Retinal pigment epithelial cell (primary cell): ENCODE measurements at places on chromosomes 4 and X.
A peak's percentile ranks its signal among the peaks of the same experiment; 100 is the strongest.

- no peak for DNase-seq
Observed at GRCh38 chrX:4550018-4550417, 836.6 kb upstream of the PRKX start.

- DNase-seq: no peak
Observed at GRCh38 chr4:16027114-16027513, 56.7 kb downstream of the PROM1 start.

- DNase-seq: no peak
Observed at GRCh38 chr4:128663325-128663724, 146.2 kb upstream of the JADE1 start.

DNA sequence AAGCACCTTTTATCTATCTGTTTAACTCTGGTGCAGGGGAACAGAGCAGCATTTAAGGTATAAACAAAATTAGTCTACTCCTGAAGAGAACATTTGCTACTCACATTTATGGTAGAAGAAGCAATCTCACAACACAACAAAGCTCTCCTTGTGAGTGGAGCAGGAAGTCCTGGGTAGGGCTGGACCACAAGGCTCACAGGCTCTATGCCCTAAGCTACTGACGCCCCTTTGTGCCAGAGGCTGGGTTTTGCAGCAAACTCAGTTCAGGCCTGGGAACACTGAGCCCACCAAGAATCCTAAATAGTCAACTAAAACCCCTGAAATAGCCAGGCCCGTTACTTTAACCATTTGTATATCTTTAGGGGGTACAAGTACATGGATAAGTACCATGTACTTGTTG lies 4.7 kb upstream of the ZXDB start:
- DNase-seq: no peak

GRCh38 chr4:54588404-54588803 lies 69.4 kb upstream of the KIT start:
- DNase-seq: peak; percentile 59

GRCh38 chr4:175560604-175561003 lies 251.5 kb downstream of the GPM6A start:
- DNase-seq: peak; percentile 20

- no peak for DNase-seq
Observed at GRCh38 chr4:163568843-163569242, 74.4 kb downstream of the TMA16 start.

- no peak for DNase-seq
Observed at GRCh38 chr4:73407227-73407673, 3.2 kb downstream of the ALB start.

GRCh38 chr4:94621491-94622080 lies 136.2 kb upstream of the BMPR1B start:
- DNase-seq: no peak

DNA sequence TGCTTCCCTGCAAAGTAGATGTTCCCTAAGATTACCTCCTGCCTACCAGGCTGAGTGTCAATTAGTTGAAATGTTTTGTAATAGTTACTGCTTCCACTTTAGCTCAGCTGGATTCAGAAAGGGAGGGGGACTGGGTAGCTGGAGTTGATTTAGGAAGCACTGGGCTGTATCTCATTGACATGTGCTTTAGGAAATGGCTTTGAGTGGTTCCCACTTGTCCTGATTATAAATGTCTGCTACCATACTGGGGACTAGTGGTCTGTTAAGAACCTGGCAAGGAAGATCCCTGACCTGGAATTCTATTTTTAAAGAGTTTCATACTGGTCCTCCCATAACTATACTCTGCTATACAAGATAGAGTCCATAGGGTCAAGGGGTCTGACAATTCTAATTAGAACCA lies 363.9 kb upstream of the PPP1R2C start:
- DNase-seq: no peak

DNA sequence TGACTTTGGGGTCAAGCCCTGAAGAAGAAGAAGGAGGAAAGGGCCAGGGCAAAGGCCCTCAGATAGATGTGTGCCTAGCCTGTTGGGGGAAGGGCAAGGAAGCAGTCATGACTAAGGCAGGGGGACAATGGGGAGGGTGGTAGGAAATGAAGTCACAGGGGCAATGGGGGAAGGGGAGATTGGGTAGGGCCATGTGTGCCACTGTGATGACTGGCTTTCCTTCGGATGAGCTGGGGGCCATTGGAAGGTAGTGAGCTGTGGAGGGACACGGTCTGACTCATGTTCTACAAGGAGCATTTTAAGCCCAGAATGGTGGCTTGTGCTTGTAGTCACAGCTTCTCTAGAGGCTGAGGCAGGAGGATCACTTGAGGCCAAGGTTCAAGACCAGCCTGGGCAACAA lies 642.0 kb downstream of the MID1IP1 start:
- no peak for DNase-seq

GRCh38 chrX:136689436-136689835 lies 41.5 kb downstream of the CD40LG start:
- peak; percentile 28 for DNase-seq

DNA sequence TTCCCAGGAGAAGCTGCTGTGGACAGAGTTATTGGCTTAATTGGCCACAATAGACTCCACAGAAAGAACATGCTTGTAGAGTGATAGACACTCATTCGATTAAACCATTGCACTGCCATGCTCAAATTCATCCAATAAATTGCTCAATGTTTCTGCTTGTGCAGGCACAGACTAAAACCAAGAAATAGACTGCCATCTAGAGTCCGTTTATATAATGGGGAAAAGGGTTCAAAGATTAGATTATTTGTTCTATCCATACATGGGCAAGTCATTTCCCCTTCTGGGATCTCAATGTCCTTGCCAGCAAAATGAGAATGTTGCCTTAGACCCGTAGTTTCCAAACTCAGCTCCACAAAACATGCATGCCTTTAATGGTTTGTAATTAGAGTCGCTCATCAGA lies 8.7 kb downstream of the SMIM10 start:
- no peak for DNase-seq

- DNase-seq: no peak
Observed at GRCh38 chrX:47687263-47687662, 28.3 kb upstream of the UXT start.

DNA sequence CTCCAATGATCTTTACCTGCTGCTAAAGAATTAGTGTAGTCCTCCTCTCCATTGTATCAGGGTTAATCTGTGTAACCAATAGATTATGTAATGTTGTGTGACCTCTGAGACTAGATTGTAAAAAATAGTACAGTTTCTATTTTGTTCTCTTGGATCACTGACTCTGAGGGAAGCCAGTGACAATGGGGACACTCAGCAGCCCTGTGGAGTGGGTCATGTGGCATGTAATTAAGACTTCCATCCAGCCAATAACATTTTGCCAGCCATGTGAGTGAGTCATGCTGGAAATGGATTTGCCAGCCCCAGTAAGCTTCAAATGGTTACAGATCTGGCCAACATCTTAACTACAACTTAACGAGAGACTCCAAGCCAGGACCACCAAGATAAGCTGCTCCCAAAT lies 332.3 kb downstream of the PTTG2 start:
- DNase-seq: no peak

GRCh38 chrX:126509923-126510322 lies 42.7 kb downstream of the DCAF12L1 start:
- no peak for DNase-seq

DNA sequence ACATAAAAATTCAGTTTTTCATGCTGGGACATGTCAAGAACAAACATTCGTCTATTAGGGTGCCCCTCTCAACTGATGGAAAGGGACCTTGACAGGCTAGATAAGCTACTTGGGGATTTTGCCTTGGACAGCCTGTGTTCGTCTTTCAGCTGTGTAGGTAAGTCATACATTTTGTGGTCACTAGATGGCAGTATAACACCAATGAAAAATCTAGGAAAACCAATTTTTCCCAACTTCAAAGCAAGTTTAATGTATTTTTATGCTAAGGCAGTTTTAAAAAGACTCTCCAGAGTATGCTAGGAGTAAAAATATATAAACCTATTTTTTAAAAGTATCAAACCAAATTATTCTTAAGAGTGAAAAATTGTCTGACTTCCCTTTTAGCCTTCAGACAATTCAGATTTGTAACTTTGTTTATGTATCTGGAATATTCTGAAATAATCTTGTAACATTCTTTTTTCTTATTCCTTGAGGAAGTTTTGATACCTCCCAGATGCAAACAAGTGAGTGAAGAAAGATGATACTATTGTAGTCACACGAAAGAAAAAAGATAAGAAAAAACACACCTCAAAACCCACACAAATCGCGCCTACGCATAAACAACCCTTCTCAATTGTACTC lies 158.3 kb downstream of the CPE start:
- DNase-seq: no peak

DNA sequence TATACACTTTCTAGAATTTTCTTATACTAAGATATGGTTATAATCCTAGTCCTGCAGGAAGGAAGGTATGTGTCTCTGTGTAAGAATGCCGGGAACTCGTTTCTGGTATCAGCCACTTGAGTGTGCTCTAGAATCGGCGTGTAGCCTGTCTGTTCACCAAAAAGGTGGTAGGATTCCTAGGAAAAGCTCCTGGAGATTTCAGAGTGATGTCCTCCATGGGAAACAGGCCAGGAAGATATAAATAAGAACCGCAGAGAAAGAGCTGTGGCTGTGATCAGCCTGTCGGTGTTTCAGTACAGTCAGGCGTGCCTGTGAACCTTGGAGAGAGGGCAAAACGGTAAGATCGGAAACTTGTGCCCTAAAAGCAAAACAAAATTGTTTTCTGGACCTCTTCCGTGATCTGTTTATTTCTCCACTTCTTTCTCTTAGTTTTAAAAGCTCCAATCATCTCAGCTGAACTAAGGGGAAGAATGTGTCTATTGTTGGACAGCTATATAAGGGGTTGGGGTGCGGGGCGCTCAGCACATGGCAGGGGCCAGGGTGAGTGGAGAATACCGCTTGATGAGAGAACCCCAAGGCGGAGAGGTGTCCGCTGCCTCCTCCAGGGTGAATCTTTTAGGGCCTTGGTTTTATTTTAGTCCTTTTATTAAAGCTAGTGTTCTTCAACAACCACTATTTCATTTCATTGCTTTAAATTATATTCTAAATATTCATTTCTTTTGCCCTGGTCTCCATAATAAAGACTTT lies 303.8 kb upstream of the TENM3 start:
- DNase-seq: no peak

DNA sequence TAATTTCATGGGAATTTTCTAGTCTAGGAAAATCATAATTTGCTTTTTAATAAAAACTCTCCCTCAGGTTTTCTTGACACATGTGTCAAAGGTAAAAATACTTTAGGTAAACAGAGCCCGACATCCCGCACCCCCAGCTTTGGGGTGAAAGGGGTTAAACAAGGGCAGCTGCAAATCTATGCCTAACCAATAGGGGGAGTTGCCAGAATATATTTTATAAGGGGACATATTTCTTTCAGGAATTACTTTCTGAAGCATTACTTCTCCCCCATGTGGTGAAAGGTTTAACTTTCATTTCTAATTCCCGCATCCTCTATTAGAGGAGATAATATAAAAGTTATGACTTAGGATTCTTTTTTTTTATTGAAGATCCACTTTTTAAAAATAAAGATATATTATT lies 53.9 kb upstream of the HEPH start:
- no peak for DNase-seq
